ENCODE measurements at places on chromosomes 2 and 18. TPM values are rescaled to one million over a fixed set of nuclear protein-coding genes. Genes with fewer than 3 reads are reported as not detected.

DNA sequence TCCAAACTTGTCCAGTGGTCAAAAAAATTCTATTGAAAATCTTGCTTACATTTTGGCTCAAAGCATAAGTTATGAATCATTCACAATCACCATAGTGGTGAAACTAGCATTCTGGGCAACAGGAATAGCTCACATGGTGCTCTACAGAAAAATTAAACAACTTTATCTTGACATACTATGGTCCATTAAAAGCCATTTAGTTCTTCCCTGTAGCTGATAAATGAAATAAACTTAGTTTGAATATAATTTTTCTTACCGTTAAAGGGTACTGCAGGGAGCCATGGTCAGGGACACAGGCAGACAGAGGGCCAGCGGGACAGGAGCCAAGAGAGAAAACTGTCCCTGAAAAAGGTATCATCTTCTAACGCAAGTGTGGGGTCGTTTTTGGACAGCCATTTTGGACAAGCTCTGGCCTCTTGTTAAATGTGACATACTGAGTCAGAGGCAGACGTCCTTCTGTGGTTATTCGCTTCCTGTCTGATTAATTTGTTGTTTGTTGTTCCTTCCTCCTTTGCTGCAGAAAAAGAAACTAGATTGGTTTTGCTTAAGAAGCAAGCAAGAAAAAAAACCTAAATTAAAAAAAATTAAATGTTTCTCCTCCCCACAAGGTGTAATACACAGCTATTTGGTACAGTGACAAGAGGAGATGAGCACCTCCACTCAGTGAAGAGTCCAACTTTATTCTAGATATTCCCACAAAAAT lies at the start of gene WIPF1:
WIPF1 (minus strand) TSS at position 460 of the 703 bp plus-strand sequence. CDS start 12,231 bp downstream, outside the sequence.
- H3K4me3 ChIP-seq: peak within 1 kb of the TSS; percentile 41
- H3K27me3 ChIP-seq: no peaks in the 10 kb centered on the region
- H3K27ac ChIP-seq: peak within 1 kb of the TSS; percentile 47
- no peaks in the 10 kb centered on the region for H3K36me3 ChIP-seq
- no peak for DNase-seq
- H3K4me1 ChIP-seq: peaks cover 37% of the 10 kb centered on the region

DNA sequence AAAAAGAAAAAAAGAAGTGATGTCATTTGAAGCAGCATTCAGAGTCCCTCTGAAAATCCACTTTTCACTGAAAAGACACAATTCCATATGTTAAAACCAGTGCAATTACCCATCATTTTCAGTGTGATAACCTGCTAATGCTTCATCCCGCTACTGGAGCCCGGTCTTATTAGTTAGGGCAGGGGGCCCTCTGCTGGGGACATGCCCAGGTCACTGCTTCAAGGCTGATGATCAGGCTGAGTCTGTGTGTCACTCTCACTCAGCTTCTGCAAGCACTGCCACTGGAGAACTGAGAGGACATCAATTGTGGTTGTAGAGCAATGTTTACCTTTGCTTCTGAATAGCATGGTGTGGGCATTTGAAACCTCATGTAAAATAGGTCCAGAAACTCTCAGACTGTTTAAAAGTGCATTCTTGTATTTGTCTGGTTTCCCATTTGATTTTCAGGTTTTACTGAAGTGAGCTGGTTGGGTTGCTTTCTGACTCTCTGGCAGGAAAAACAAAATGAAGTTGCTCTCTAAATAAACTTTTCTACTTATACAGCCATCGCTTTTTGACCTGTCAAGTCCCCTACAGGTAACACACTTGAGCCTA lies 49.2 kb upstream of the NXPH2 start:
- no peaks in the 10 kb centered on the region for H3K36me3 ChIP-seq
- no peak for DNase-seq
- H3K27ac ChIP-seq: no peak overlapping the region
- no peak overlapping the region for H3K4me3 ChIP-seq

GRCh38 chr2:73003027-73003426 lies 68.5 kb downstream of the SFXN5 start:
- DNase-seq: no peak
- no peak overlapping the region for H3K4me3 ChIP-seq
- peaks cover 21% of the 10 kb centered on the region for H3K36me3 ChIP-seq
- no peak overlapping the region for H3K27ac ChIP-seq
- H3K27me3 ChIP-seq: no peaks in the 10 kb centered on the region

DNA sequence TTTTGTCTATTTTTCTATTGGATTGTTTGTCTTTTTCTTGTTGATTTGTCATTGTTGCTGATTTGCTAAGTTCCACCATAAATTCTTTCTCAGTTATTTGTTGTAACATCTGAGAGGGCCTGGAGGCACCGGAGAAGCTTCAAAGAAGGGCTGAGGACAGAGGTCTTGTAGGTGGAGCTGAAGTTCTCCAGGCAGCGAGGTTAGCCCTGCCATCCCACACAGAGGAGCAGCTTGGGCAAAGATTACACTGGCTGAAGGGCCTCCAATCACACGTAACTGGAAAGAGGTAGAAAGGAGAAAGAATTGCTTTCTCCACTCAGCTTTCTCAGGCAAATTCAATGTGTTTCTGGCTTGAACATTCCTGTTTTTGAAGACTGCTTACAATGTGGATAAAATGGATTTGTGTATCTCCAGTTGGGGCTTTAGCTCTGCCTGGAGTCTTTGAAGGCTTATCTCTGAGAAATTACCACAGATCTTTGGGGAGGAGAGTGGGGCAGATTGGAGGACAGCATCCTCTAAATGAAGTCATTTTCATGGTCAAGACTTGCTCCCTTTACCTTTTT lies 21.1 kb upstream of the EMILIN2 start:
- H3K27me3 ChIP-seq: no peaks in the 10 kb centered on the region
- no peaks in the 10 kb centered on the region for H3K36me3 ChIP-seq
- H3K4me3 ChIP-seq: no peak overlapping the region
- H3K27ac ChIP-seq: no peak overlapping the region
- H3K4me1 ChIP-seq: peaks cover 8% of the 10 kb centered on the region

DNA sequence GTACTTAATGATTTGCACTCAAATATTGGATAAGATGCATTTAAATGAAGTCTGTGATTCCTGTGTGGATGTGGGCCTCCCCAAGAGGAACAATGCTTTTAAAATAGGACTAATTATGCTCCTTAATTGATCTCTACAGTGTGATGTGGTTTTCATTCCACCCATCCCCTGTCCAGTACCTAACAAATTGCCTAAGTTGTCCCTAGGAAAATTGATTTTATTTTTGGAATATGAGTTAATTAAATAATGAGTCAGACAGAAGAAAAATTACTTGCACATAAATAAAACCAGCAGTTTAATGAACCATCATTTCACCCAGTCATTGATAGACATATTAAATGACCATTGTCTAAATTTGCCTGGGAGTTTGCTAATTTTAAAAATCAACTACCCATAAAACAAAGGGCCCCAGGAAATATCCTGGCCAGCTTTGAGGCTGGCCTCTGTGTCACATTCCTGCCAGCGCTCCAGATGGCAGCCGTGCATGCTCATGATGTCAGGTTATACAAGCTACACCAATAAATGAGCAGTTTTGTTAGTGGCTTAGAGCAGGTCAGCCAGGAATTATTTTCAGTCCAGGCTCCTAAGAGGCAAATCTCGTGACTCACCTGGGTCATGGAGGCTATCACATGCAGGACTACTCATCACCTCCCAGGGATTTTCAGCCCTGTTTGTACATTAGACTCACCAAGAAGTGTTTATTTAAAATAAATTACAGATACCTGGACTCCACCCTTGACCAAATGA lies 31.9 kb downstream of the ABHD3 start:
- H3K27me3 ChIP-seq: no peaks in the 10 kb centered on the region
- peak; percentile 30 for DNase-seq
- peaks cover 9% of the 10 kb centered on the region for H3K4me1 ChIP-seq
- H3K4me3 ChIP-seq: no peak overlapping the region

DNA sequence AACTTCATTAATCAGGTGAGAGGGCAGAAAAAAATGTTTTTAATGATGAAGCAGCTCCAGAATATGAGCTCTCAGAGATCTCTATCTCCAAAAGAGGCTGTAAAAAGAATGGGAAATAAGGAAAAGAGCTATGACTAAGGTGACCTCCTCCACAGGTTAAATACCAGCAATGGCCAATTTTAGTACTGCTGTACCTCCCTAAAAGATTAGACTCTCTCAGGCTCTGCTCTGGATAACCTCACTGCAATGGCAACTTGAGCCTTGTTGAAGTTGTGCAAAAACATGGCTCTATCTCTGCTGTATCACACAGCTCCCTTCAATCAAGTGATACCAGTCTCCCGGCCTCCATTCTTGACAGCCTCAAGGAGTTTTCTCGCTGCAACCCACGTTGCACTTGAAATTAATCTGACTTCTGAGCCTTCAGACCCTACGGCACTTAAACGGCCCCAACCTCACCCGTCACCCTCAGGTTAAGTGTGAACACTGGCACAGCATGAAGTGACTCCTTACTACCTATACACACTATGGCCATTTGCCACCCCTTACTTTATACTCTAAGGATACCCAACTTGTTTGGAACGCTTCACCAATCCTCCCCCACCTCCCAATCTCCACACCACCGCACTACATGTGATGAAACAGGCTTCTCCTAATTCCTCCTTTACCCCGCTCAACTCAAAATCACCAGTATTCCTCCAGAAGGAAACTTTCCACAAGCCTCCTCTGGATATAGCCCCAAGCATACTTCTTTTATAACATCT lies 36.3 kb downstream of the SMAD2 start:
- no peak overlapping the region for H3K4me3 ChIP-seq
- peaks cover 63% of the 10 kb centered on the region for H3K4me1 ChIP-seq
- DNase-seq: no peak
- H3K27me3 ChIP-seq: no peaks in the 10 kb centered on the region
- H3K27ac ChIP-seq: no peak overlapping the region

DNA sequence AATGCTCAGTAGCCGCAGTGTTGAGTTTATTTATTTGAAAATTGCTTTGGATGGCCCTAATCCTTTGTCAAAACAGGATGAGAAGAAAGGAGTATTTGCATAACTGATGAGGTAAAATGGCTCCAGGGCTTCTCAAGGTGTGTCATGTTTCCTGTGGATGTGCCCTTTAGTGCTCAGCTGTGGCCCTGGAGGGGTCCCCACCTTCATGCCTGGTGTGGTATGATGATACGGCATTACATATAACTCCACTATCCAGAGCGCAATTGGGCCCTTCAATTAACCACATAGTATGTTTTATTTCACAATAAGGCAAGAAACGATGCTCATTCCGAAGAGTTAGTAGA lies 39.8 kb upstream of the TMEM178A start:
- DNase-seq: no peak
- H3K27me3 ChIP-seq: no peaks in the 10 kb centered on the region
- H3K36me3 ChIP-seq: no peaks in the 10 kb centered on the region

- no peak overlapping the region for H3K4me3 ChIP-seq
- no peaks in the 10 kb centered on the region for H3K4me1 ChIP-seq
- no peak for DNase-seq
- H3K27me3 ChIP-seq: no peaks in the 10 kb centered on the region
Observed at GRCh38 chr2:109711230-109712122, 82.6 kb upstream of the RGPD5 start.

DNA sequence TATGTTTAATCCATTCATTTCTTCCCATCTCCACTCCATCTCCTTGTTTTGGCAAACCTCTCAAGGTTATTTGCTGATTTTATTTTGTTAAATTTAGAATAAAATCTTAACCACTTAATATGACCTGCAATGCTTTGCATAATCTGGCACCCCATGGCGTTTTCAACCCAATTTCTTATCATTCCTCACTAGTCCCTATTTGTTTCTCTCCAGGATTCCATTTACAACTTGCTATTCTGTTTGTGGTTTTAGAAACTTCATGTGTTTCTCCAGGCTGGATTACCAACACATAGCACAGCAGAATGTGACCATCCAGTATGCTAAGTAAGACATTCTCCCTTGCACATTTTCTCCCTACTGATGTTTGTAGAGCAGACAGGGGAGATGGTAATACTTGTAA lies 749.2 kb upstream of the FSHR start:
- H3K27me3 ChIP-seq: no peaks in the 10 kb centered on the region
- DNase-seq: no peak
- no peak overlapping the region for H3K27ac ChIP-seq
- no peak overlapping the region for H3K4me3 ChIP-seq
- H3K36me3 ChIP-seq: no peaks in the 10 kb centered on the region
- no peaks in the 10 kb centered on the region for H3K4me1 ChIP-seq

GRCh38 chr2:165698444-165698884 lies 95.6 kb downstream of the GALNT3 start:
- H3K27me3 ChIP-seq: peaks cover 6% of the 10 kb centered on the region
- H3K4me1 ChIP-seq: peaks cover 4% of the 10 kb centered on the region
- no peak for DNase-seq
- H3K4me3 ChIP-seq: no peak overlapping the region
- no peak overlapping the region for H3K27ac ChIP-seq
- H3K36me3 ChIP-seq: no peaks in the 10 kb centered on the region

DNA sequence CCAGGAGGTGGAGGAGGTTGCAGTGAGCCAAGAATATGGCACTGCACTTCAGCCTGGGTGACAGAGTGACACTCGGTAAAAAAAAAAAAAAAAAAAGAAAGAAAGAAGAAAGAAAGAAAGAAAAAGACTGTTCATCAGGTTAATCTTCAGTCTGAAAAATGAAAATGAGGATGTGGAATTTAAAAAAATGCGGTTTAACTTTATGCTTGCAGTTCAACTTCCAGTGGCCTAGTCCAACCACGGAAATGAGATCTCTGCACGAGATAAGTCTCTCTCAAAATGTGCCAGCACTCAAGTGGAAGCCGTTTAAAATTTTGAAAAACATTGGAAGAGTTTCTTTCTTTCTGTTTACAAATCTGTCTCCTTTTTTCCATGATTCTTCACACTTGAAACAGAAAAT lies 112.1 kb downstream of the DOCK10 start:
- no peak overlapping the region for H3K27ac ChIP-seq
- peaks cover 4% of the 10 kb centered on the region for H3K4me1 ChIP-seq
- H3K27me3 ChIP-seq: no peaks in the 10 kb centered on the region
- H3K4me3 ChIP-seq: no peak overlapping the region
- DNase-seq: no peak

GRCh38 chr2:101823347-101823791 lies 125.9 kb downstream of the MAP4K4 start:
- H3K27me3 ChIP-seq: no peaks in the 10 kb centered on the region
- no peak overlapping the region for H3K4me3 ChIP-seq
- no peak for DNase-seq
- H3K36me3 ChIP-seq: peaks cover 16% of the 10 kb centered on the region

DNA sequence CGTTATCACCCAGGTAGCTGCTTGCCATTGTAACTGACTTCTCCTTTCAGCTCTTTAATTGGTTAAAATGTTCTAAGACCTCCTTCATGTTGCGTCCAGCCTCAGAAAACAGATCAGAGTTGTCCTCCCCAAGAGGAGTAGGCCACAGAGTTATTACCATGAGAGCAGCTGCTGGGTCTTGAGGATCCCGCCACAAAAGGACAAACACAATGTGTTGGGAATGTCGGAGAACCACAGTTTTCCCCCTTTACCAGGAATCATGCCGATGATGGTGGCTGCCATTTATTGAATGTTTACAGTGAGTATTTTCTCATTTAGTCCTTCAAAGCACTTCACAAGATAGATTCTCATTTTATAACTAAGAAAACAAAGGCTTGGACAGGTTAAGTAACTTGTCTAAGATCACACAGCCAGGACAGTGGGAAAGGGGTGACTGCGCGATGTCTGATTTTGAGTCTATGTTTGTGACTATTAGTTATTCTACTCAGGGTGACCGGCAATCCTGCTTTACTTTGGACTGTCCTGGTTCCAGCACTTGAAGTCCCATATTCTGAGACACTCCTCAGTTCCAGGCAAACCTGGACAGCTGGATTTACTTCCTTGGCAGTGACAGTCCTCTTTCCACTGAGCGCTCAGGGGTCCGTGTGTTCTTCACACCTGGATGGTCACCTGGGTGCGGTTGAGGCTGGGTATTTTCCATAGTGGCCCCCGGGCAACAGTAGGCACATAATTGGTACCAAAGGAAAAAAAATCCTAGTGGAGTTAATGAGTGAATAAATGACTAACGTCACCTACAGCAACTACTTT lies 93.6 kb downstream of the LIPG start:
- peaks cover 22% of the 10 kb centered on the region for H3K4me1 ChIP-seq
- H3K27ac ChIP-seq: no peak overlapping the region
- peaks cover 22% of the 10 kb centered on the region for H3K27me3 ChIP-seq

The CYS1 gene
- 3.3 TPM for total RNA-seq

The SCG2 gene
- 0.19 TPM for total RNA-seq

The SERPINB13 gene
- not detected for total RNA-seq

The ATP6V1C2 gene
- total RNA-seq: 0.69 TPM

The LINC00305 gene
- not detected for total RNA-seq

Measured in left ventricle myocardium inferior (tissue), 1 donor.